Stimulated activated CD4-positive, alpha-beta T cell treated with anti-CD3 and anti-CD28 coated beads, Interleukin-2, amount 100 ng/mL, for 4 hours (primary cell): ENCODE measurements at places on chromosomes 4 and X.

- no peak for DNase-seq
Measured at GRCh38 chr4:182174979-182175378, 68.2 kb upstream of the TENM3 start.

DNA sequence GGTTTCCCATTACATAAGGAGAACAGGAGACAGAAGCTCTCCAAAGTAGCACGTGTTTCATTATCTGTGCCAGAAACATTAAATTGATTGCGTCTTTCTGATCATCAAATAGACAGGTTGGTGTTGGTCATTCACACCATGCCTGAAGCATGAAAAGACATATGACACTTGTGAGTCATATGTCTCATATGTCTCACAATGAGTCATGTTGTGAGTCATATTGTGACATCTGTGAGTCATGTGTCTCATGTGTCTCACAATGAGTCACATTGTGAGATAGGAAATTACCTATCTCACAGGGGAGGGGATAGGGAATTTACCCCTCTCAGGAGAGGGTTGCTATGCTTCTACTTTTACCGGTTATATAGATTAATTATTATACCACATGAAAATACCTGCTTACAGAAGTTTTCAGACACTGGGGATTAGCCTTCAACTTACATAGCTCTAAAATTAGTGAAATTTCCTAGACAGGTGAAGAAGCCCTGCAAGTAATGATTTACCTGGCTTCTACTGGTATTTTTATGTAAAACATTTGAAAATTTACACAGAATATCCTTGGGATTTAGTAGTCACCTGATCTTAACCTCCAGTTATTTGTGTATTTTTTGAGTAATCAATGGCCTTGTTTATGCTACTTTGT is 80.8 kb downstream of the NPFFR2 start:
- peak; percentile 1 for DNase-seq

- no peak for DNase-seq
Measured at GRCh38 chrX:19174401-19175025, 52.2 kb upstream of the ADGRG2 start.

DNA sequence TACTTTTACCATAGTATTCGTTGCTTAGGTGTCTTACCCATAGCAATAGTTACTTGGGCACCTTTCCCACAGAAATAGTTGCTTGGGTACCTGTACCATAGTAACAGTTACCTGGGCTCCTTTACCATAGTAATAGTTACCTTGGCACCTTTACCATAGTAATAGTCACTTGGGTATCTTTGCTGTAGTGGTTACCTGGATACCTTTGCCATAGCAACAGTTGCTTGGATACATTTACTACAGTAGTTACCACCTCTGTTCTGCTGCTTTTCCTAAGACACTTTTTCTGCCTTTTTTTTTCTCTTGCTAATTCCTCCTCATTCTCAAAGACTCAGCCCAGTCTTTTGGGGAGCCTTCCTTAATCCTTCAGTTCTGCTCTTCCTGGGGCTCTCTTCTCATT is 272.8 kb upstream of the PUDP start:
- no peak for DNase-seq

- DNase-seq: no peak
Measured at GRCh38 chr4:5206016-5206790, 154.9 kb downstream of the STK32B start.

GRCh38 chr4:159097144-159097543 is 5.7 kb upstream of the RAPGEF2 start:
- no peak for DNase-seq

DNA sequence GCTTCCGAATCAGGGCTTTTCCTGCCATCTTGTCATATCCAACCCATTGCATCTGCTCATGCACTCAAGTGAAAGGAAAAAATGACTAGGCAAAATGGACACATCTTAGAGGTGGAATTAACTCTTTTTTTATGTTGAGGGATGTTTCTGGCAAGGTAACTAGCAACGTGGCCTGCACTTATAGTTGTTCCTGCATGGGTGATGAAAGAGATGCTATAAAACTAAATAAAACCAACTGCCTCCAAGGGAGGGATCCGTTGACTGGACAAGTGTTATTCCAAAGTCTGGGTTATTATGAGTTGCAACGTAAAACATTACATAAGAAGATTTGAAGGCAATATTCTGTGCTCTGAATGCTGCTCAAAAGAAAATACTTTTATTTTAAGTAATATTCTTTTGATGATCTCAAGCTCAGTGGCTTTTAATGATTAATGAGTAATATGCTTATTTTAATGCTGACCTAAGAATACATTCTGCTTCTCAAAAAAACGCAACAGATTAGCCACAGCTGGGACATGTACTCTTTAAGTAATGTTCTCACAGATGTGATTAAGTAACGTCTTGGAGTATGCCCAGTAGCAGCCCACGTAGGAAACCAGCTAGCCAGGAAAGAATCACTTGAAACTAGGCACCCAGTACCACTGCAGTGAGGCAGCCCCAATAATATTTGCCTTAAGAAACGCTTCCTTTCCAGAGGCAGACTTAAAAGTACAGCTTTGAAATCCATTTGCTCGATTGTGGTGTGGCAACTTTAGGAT is 27.4 kb downstream of the KLF3 start:
- DNase-seq: no peak

GRCh38 chrX:13008189-13008533 is 33.3 kb downstream of the TMSB4X start:
- DNase-seq: no peak

DNA sequence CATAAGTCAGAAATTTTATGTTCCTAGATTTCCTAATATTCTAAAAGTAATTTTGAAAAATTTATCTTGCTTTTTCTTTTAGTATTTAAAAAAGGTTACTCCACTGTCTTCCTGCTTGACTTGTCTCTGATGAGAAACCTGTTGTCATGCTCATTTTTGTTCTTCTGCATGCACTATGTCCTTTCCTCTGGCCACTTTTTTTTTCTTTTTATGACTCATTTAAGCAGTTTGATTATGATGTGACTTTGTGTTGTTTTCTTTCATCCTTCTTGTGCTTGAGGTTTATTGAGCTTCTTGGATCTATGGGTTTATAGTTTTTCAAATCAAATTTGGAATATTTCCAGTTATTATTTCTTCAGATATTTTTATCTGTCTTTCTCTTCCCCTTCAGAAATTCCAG is 12.0 kb upstream of the UFSP2 start:
- DNase-seq: no peak

DNA sequence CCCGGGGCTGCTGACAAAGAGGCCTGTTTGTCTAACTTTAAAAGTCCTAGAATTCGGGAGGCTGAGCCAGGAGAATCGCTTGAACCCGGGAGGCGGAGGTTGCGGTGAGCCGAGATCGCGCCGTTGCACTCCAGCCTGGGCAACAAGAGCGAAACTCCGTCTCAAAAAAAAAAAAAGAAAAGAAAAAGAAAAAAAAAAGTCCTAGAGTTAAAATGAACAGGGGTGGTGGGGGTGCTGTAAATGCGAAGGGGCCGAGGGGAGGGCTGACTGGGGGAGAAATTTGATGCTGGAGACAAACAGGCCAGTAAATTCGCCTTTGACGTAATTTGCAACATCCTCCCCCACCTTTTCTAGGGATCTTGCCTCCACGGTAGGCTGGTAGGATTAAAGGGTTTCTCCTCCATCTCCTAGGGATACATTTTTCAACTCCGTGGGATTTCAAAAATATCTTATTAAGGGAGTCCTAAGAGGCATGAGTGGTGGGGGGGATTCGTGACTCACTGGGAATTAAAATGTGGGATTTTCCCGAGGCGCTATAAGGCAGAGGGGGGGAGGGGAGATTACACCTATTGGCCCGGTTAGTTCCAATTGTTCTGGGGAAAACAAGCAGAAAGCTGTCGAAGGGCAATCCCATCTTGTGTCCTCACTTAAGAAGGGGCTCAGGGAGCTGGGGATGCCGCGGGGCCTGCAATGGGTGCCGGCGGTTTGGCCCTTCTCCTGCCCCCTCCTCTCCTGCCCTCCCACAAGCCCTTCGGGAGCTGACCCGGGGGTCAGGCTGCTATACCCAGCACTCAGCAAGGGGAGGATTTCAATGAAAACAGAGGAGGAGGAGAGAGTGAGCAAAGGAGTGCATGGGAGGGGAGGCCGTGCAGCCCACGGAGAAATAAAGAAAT is 3.0 kb upstream of the BCOR start:
- no peak for DNase-seq

DNA sequence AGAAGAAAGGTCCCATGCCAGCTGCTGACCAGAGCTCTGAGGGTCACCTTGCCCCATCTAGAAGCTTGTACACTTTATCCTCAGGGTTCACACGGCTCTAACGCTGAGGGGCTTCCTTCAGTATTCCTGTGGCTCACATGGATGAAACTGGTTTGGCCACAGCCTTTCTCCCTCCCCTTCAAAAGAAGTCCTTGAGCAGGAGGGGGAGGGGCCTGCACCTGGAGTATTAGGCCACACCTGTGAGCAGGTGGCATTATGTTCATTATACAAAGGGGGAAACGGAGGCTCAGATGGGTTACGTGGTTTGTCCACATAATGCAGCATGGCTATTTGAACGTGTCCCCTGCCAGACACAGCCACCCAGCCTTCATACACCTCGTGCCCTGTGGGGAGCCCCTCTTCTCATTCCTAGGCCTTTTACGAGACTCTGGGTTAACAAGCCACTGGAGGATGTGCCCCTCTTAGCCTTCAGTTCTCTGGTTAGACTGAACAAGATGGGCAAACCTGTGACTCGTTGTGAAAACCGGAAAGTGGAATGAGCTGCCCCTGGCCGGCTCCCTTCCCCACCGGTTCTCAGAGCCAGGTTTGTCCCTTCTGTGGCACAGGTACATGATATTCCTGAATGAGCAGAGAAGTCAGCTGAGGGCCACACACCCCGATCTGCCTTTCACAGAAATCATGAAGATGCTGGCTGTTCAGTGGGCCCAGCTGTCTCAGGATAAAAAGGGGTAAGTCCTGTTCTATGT is 27.2 kb upstream of the JAKMIP1 start:
- no peak for DNase-seq

DNA sequence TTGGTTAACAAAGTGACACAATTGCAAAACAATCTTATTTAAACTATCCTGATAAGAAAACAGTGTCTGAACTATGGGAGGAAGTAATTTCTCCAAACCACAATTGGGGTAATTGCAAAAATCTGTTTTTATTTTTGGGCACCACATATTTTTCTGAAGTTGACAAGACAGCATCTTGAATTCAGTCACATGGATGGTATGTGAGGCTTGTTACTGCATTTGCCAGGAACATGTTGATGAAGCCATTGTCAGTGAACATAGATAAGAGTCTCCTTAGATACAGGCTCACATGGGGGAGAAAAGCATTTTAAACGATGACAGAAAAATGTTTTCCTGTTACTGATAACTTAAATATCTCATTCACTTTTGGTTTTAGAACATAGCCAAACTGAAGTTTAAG is 5.5 kb upstream of the USP53 start:
- DNase-seq: no peak

GRCh38 chrX:9369802-9370291 is 95.0 kb upstream of the TBL1X start:
- no peak for DNase-seq

DNA sequence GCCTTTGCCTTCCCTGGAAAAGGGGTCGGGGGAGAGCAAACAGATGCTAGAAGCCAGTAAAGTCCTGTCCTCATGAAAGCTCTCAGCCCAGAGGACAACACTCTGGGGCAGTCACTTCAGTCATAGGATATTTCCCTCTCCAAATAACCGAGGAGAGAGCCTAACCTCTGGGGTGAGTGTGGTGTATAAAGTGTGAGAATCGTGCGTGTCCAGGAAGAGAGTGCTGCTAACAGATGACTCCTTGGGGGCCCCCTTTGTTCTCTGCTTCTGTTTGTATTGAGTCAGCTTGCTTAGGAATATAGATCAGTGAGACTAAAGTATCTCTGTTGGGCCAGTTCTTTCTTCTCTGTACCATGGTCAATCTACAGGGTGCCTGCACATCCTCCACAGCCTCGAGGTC is 247.2 kb downstream of the PALLD start:
- DNase-seq: no peak
